ENCODE measurements at places on chromosomes 6 and 20.

- DNase-seq: no peak
These were observed 1.4 kb downstream of the HLA-B start for GRCh38 chr6:31355583-31355948.

DNA sequence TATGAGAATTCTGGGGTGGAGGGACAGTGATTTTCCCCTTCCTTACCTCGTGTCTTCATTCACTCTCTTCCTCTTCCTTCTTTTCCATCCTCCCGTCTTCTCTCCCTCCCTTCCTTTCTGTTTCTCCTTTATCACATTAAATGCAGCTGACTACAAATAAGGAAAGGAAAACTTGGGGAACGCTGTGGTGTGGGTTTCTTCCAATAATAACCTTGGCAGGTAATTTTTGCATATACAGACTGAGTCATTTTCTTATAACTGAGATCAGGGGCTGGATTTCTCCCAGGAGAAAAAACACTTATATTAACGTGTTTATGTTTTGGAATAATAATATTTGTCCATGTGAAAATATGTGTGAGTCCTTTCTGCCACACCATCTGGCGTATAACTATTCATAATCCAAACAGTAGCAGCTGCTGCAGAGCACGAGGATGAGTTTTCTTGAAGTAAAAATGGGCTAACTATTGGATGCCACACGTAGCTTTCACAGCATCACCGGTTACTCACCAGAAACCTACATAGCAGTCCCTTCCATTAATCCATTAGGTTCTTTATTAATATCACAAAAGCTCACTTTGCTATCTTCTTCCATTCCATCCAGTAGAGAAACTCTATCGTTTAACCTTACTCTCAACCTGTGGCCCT lies 139.2 kb upstream of the SASH1 start:
- DNase-seq: no peak

DNA sequence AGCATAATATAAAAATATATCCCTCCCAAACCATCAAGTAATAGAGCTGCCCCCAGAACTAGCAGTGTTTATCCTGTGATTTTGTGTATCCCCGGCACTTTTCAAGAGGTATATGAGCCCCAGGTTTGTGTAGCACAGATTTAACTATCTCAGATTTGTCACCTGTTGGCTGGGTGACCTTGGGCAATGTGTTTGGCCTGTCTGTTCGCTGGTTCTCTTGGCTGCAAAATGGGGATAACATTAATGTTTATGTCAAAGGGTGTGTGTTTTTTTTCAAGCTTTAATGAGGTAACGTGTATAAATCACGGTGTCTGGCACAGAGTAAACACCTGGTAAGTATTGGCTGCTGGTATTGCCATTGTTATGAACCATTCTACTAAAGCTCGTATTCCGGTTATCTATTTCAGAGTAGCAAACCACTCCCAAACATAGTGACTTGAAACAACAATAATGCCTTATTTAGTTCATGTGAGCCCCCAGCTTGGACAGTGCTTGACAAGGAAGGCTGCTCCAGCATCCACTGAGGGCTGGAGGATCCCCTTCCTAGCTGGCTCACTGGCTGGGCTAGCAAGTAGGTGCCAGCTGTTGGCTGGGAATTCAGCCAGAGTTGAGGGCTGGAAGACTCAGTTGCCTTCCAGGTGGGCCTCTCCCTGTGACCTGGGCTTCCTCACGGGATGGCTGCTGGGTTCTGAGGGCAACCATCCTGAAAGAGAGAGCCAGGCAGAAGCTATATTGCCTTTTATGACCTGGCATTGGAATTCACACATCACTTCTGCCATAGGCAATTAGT lies 36.2 kb downstream of the PDRG1 start:
- no peak for DNase-seq

GRCh38 chr6:52530351-52530750 lies 46.5 kb downstream of the TRAM2 start:
- no peak for DNase-seq

DNA sequence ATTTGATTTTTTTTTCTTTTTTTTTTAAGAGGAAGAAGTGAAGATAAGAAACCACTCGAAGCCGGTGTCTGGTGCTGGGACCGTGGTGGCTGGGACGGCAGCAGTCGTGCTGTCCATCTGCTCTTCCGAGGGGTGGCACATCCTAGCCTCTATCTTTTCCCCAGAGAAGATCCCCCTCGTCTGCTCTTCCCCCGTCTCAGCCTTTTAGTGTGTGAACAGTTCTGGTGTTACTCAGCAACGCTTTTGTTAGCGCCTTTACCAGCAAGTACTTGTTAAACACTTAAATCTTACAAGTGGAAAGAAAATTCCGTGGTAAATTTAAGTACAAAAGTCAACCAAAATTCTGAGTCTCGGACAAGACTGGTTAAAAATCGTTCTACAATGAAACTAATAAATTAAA lies 90.1 kb downstream of the RSPH3 start:
- no peak for DNase-seq

- no peak for DNase-seq
These were observed 5.3 kb downstream of the PSMF1 start for GRCh38 chr20:1123666-1124065.

GRCh38 chr20:19881080-19881840 lies 123.2 kb downstream of the RIN2 start:
- no peak for DNase-seq
